ENCODE measurements at places on chromosomes 7 and 10. TPM values are rescaled to one million over a fixed set of nuclear protein-coding genes. Genes with fewer than 3 reads are reported as not detected.
A peak's percentile ranks its signal among the peaks of the same experiment; 100 is the strongest.

Gene TAS2R3
- total RNA-seq = 0.89 TPM

Gene VWC2
- not detected for total RNA-seq

Gene FXYD4
- total RNA-seq = not detected

Gene ASAH2
- 0.38 TPM for total RNA-seq

Gene TMEM72
- total RNA-seq = not detected

GRCh38 chr10:128275388-128276177, 149.4 kb upstream of the MKI67 start:
- no peak for DNase-seq

DNA sequence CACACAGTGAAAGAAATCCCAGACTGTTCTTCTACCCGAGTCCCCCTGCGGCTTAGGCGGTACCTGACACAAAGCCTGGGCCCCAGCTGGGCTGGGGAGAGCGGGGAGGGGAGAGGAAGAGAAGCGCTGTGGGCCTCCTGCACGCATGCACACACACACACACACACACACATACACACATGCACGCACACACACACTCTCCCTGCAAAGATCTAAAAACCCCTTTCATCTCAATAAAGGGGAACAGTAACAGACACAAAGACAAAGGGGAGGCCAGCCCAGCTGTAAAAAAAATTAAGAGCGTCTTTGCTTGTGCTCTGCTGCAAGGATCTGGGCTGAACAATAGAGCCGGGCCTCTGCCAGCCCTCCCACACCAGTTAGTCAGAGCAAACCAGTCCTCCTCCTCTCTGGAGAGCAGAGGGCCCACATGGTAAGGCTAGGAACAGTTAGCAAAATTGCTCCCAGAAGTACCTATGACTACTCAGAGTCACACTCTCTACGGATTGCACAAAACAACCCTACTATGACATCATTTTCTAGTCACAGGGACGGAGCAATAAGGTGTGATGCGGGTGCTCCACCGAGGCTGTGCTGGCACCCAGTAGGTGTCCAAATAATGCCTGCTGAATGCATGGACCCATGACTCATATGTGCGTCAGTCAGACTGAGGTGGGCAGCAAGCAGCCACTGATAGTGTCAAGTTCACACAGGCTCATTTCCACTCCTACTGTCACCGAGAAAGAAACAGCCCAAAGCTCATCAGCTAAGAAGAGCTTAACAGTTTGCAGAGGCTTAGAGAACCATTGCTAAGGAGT, 9.2 kb downstream of the ITPRIP start:
- DNase-seq = peak; percentile 88

DNA sequence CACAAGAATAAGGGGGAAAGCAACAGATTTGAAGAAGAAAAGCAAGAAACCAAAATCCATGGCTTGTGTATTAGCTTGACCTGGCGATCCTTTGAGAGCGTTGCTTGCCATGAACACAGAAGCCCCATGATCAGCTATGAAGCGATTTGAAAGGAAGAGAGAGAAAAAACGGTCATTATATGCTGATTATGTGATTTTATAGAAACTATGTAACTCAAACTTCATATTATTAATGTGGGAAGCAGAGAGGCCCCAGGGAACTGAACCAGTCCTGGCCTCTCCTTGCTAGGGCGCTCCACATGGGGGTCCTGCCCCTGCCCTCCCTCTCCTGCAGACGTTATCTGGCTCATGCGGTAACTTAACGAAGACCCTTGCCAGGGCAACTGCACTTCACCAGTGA, 306.1 kb upstream of the ADARB2 start:
- no peak for DNase-seq

DNA sequence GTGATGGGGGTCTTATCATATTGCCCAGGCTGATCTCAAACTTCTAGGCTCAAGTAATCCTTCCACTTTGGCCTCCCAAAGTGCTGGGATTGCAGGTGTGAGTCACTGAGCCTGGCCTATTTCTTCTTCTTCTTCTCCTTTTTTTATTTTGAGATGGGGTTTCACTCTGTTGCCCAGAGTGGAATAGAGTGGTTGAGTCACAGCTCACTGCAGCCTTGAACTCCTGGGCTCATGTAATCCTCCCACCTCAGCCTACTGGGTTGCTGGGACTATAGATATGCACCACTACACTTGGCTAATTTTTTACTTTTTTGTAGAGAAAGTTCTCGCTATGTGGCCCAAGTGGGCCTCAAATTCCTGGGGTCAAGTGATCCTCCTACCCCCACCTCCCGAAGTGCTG, 124.3 kb downstream of the SKIDA1 start:
- DNase-seq = no peak

DNA sequence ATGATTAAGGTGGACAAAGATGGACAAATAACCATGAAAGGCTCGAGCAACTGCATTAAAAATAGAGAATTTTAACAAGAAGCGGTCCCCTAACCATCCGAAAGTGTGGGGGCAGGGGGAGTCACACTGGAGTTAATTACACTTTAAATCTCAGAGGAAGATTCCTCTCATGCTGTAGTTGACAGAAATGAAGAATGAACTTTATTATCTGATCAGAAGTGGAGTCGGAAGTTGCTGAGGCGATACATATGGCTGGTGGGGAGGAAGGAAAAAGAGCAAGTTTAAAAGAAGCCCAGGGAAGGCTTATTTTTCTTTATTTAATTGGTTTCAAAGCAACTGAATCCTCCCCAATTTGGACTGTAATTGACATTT, 102.3 kb upstream of the FAM171A1 start:
- DNase-seq = no peak

DNA sequence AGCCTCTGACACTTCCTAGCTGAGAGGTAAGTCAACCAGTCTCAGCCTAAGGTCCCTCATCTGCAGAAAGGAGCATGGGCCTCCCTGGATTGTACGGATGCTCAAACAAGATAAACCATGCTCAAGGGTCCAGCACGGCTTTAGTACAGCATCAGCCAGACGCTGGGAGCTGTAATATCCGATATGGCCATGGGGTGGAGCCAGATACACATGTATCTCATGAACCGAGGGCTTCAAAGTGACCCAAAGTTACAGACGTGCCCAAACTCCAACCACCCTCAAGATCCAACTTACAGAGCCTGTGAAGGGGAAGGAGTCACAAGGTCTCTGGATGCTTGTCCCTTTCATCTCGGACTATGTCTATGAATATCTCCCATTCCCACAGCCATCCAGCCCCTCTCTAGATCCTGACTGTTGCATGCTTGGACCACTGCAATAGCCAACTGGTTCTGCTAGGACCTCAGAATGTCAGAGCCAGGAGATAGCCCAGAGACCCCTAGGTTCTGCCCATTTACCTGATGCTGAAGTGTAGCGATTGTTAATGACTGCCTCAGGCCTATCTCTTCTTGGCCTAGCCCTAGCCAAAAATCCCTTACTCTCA, 142.4 kb downstream of the SH3PXD2A start:
- DNase-seq = peak; percentile 68

DNA sequence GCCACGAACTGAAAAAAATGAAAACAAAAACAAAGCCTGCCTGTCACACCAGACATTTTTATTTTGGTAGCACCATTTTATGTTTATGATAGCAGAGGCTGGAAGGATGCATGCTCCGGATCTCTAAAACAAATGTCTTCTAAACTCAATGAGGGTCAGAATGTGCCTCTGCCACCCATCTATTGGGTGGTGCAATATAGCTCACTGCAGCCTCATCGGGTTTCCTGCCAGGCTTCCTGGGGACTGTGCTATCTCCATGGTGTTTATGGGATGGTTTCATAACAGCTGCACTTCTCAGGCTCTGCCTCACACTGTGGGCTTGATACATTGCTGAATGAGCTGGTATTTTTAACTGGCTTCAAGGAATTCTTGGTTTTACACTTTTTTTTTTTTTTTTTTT, 94.4 kb downstream of the ITIH5 start:
- DNase-seq = no peak

DNA sequence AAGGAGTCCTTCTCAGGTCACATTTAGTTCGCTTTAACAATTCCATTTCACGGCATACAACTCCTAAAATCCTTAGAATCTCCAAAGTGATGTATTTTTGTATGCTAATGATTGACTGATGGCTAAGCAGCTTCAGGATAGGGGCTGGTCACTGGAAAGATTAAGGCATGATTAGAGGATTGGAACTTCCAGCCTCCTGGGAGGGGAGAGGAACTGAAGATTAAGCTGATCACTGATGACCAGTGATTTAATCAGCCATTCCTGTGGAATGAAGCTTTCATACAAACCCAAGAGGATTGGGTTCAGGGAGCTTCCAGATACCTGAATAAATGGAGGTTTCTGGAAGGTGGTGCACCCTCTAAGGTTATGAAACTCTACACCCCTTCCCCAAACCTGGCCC, 123.9 kb upstream of the CDK13 start:
- DNase-seq = no peak

DNA sequence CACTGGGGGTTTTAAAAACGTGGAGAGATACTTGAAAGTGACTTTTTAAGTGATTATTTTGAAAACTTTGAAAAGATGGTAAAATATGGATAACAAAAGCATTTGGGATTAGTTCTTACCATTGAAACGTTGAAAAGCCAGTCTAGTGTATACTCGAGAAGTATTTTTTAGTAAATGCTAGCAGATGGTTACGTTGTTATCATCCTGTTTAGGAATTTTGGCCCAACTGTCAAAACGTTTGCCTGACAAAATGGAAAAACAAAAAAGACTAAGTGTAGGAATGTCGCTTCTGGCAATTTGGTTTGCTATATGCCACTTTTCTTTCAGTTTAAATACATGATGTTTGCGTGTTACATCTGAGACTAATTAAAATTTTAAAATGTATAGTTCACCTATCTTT, 1.2 kb downstream of the RBM33 start:
- no peak for DNase-seq

DNA sequence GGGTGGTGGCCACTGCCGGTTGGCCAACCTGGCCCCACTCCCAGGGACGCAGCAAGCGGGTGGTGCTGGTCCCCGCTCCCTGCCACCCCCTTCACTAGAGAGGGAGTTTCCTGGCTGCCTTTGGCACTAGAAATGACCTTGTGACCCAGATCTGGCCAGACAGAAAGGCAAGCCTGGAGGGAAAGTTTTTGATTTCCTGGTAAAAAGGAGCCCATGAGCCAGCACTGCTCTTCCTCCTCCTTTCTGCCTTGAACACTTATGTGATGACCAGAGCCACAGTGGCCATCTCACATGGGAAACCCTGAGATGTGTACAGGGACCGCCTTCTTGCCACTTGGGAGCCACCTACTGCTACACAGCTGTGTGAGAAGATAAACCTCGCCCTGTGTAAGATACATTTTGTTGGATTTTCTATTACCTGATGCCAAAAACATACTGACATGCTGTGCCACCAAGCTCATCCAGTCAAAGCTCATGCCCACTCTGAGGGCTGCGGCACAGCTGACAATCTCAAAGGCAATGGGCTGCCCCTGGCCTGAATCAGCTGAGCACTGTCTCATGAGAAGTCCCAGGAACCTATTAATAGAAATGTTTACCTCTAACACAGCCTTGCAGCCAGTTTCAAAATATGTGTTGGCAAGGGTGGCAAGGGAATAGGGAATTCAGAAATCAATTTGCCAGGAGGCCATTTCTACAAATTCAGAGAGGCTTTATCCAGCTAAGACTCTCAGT, 94.0 kb downstream of the CYTH3 start:
- no peak for DNase-seq

DNA sequence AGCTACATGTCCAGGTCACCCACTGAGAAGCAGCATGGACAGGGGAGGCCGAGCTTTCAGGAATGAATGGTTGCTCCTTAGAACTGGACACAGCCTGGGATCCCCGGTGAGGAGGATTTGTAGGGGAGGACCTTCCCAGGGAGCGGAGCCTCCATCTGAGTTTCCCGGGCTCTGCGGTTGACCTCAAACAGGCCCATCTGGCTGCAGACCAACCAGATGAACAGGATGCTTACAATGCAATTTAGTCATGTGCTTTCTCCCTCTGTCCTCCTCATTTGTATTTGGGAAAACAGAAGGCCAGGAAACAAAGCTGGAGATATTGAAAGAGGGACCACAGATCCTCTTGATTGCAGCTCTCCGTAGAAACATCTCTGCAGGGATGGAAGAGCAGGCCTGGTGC, 104.8 kb downstream of the EMX2 start:
- no peak for DNase-seq

DNA sequence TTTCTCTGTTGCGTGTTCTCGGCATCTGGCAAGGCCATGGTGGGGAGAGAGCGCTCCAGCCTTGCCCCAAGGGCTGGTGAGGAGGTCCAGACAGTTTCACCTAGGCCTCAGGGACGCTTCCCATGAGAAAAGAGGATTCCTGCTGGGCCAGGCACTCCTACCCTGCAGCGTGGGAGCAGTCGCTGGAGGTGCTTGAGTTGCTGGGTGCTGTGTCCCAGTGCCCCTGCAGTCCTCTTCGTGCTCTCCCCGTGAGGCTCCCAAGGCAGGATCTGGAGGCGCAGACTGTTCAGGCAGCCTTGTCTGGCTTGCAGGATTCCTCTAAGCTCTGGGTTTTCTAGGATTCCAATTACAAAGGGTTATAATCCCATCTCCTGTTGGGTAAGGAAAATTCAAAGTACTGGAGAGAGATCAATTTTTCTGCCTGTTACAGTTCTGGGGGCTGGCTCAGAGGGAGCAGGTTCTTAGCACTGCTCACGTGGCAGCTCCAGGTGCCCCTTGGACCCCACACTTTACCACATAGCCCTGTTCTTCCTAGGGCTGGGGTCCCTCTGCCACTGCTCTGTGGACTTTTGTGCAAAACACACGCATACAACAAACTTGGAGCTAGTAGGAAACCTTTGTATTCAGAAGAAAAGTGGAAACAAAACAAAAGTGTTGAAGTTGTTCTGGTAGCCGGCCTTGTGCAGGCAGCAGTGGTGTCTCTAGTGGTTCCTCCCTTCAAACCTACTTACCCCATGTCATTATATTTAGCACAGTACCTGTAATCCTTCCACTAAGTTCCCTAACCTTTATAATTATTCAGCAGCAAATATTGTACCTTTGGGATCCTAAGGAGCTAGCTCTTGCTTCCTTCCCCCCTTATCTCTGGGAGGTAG, 60.5 kb downstream of the CCNY start:
- no peak for DNase-seq

DNA sequence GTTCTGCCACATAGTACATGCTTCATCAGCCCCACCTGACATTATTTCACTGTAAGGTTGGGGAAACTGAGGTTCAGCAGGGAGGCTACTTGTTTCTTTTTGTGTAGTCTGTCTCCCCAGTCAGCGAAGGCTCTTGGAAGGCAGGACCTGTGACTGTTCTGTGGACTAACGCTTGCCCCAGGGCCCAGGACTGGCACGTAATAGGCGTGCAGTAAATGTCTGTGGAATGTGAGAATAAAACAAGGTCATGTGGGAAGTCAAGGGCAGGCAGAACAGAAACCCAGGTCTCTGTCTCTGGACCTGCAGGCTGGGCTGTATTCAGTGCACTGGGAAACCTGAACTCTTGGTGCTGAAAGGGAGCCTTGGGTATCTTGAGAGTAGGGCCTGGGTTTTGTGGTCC, 168.7 kb downstream of the RPS24 start:
- no peak for DNase-seq
